Stimulated activated CD4-positive, alpha-beta T cell treated with anti-CD3 and anti-CD28 coated beads, Interleukin-4, amount 100 ng/mL, for 4 hours (primary cell): ENCODE measurements at places on chromosomes 13 and 19.
A peak's percentile ranks its signal among the peaks of the same experiment; 100 is the strongest.

GRCh38 chr19:44847144-44848035 is 1.3 kb downstream of the NECTIN2 start:
- DNase-seq: no peak

GRCh38 chr19:16561382-16561781 is 10.8 kb downstream of the SLC35E1 start:
- DNase-seq: no peak

GRCh38 chr19:16386619-16387240 is 62.1 kb downstream of the KLF2 start:
- DNase-seq: peak; percentile 53

DNA sequence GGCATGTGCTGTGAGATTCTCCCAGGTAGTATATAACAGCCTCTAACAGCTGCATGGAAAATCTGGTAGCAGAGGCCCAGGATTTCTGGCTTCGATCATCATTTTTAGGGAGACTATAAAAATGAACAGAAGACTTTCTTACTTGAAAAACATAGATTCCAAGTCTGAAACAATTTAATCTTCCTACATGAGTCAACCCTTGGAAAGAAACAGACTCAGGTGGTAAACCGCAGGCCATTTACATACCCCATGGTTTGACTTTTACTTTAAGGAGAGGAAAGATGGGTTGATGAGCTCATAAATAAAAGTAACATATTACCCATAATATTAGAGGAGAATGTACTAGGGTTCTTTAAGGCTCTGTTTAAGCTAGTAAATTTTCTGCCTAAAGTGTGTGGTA is 121.6 kb downstream of the CYSLTR2 start:
- no peak for DNase-seq

GRCh38 chr13:77377016-77377415 is 50.1 kb upstream of the MYCBP2 start:
- DNase-seq: no peak

- no peak for DNase-seq
Observed at GRCh38 chr13:111941845-111942447, 125.0 kb upstream of the SOX1 start.

DNA sequence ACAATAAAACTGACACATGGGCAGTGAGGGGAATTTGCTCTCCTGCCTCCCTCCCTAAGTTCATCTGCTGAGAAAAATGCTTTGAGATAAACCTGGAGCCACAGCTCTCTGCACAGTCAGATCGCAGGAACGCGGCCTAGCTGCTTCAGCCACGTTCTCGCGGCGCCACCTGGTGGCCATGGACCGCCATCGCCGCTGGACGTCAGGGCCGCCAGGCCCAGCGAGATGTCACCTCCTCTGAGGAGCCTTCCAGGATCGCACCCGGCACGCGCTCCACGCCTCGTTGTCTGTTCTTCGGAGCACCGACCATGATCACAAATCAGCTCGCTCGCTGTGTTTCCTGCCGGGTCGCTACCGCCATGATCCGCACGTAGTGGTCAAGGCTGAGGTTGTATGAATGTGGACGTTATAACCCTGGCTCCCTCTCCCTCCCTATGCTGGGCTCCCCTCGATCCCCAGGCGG is 20.6 kb upstream of the USP29 start:
- DNase-seq: peak; percentile 56

- DNase-seq: peak; percentile 68
Observed at GRCh38 chr19:49506575-49507105, 5.8 kb upstream of the FCGRT start.

GRCh38 chr13:76792731-76793347 is 93.4 kb downstream of the KCTD12 start:
- no peak for DNase-seq

GRCh38 chr19:41445575-41445974 is 2.6 kb downstream of the ERICH4 start:
- DNase-seq: no peak

- DNase-seq: no peak
Observed at GRCh38 chr19:35332817-35333216, 3.8 kb downstream of the CD22 start.

GRCh38 chr19:50836543-50837195 is 3.3 kb upstream of the KLK15 start:
- no peak for DNase-seq

DNA sequence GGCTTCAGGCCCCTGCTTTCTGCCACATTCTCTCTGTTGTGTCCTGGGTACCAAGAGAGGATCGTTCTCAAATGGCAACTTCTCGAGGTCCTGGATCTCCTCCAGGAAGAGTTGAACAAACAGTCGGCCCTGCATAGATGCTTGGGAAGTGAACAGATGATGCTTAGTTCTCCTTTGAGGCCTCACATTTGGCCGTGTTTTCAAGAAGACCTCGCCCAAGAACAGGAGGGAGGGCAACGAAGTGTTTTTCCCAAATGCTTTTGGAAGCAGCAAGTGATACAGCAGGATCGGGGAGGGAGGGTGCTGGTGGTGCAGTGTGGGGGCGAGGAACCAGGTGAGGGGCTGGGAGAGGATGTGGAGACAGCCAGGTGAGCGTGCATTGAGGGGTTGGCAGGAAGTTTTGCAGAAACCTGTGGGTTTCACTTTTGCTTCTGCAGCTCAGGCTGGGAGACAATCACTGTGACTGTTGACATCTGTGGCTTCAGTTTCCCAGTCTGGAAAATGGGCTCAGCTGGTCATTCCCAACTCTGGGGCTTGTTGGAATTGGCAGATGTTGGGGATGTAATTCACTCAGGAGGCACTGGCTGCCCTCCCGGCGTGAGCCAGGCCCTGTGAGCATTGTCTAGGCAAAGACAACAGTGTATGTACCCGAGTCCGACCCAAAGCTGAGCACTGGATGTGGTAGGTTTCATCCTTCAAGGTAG is 21.6 kb downstream of the MAST3 start:
- DNase-seq: peak; percentile 53

DNA sequence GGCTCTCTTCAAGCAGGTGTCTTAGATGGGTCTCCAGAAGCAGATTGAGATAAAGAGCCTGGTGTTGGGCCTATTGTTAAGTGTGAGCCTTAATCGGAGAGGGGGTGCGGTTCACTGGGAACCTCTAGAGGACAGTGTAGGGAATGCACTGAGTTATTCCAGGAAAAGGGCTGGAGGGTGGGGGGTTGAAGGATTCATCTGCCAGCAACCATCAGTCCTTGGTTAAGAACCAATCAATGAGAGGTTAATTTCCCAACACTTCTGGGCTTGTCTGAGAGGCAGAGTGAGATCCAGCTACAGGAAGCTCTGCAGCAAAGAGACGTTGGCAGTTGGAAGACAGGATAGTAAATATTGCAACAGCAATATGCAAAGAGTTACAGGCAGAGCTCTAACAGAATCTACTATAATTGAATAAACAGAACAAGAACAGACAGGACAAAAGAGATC is 28.7 kb downstream of the CYP4F2 start:
- DNase-seq: peak; percentile 18

DNA sequence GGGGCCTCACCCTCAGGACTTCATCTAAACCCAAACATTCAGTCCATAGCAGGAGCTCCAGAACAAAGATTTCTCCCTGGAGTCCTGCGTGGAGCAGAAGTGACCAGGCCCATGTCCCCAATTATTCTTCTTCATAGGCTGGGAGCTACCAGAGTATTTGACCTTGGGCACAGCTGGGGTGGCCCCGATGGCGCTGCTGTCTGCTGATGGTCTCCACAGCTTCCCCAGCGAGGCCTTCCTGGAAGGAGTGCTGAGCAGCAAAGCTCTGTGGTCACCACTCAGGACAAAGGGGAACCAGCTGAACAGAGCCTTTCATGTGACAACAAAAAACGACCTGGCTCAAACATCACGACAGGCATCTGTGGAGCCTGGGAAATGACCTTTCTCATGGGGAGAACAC is 62.7 kb upstream of the ARGLU1 start:
- DNase-seq: no peak
